ENCODE measurements at places on chromosomes 7 and 10. TPM values are rescaled to one million over a fixed set of nuclear protein-coding genes. Genes with fewer than 3 reads are reported as not detected.

EPHB6 gene
- total RNA-seq, result 21.4 TPM

GBX1 gene
- not detected for total RNA-seq

TSPAN33 gene
- 6.6 TPM for total RNA-seq

KCP gene
- 2.2 TPM for total RNA-seq

INTS1 gene
- total RNA-seq, result 108 TPM

SLC39A12 gene
- total RNA-seq, result not detected

GRM8 gene
- total RNA-seq, result 7.8 TPM

CFAP58 gene
- total RNA-seq, result 2.2 TPM

SYCE1 gene
- total RNA-seq, result 0.78 TPM

CUTC gene
- total RNA-seq, result 10.5 TPM

TEX36 gene
- total RNA-seq, result not detected

LRRC4 gene
- total RNA-seq, result 60.0 TPM

C10orf90 gene
- not detected for total RNA-seq

CPA2 gene
- total RNA-seq, result not detected

SPDYE1 gene
- not detected for total RNA-seq

GARIN1A gene
- total RNA-seq, result 8.2 TPM

TUBAL3 gene
- not detected for total RNA-seq

OR13A1 gene
- 0.44 TPM for total RNA-seq

GTF2I gene
- total RNA-seq, result 391 TPM

MYO1G gene
- total RNA-seq, result 0.54 TPM

EGFR gene
- 12.8 TPM for total RNA-seq

SLC26A3 gene
- total RNA-seq, result not detected

TRIL gene
- 1.4 TPM for total RNA-seq

LBX1 gene
- total RNA-seq, result not detected

XPNPEP1 gene
- 51.4 TPM for total RNA-seq

AS3MT gene
- total RNA-seq, result 8.3 TPM

LIPM gene
- total RNA-seq, result not detected

CRPPA gene
- 5.3 TPM for total RNA-seq

HECW1 gene
- total RNA-seq, result 68.7 TPM
